ENCODE measurements at places on chromosomes 6 and 20. TPM values are rescaled to one million over a fixed set of nuclear protein-coding genes. Genes with fewer than 3 reads are reported as not detected.

GRCh38 chr6:42693725-42694323 is 28.6 kb downstream of the PRPH2 start:
- DNase-seq = no peak

- DNase-seq = no peak
Measured at GRCh38 chr20:34407962-34408474, 44.9 kb downstream of the ITCH start.

DNA sequence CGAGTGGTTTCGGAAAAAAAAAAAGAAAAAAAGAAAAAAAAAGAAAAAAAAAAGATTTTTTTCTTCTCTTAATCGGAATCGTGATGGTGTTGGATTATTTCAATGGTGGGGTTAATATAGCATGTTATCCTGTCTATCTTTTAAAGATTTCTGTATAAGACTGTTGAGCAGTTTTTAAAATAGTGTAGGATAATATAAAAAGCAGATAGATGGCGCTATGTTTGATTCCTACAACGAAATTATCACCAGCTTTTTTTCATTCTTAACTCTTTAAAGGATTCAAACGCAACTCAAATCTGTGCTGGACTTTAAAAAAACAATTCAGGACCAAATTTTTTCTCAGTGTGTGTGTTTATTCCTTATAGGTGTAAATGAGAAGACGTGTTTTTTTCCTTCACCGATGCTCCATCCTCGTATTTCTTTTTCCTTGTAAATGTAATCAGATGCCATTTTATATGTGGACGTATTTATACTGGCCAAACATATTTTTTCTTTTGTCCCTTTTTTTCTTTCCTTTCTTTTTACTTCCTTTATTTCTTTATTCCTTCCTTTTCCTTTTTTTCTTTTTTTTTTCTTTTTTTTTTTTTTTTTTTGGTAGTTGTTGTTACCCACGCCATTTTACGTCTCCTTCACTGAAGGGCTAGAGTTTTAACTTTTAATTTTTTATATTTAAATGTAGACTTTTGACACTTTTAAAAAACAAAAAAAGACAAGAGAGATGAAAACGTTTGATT is 3.6 kb downstream of the SOX4 start:
- DNase-seq = no peak

- no peak for DNase-seq
Measured at GRCh38 chr6:129262661-129263060, 379.7 kb downstream of the LAMA2 start.

GRCh38 chr20:44153636-44154043 is 33.3 kb downstream of the JPH2 start:
- DNase-seq = peak; percentile 70

DNA sequence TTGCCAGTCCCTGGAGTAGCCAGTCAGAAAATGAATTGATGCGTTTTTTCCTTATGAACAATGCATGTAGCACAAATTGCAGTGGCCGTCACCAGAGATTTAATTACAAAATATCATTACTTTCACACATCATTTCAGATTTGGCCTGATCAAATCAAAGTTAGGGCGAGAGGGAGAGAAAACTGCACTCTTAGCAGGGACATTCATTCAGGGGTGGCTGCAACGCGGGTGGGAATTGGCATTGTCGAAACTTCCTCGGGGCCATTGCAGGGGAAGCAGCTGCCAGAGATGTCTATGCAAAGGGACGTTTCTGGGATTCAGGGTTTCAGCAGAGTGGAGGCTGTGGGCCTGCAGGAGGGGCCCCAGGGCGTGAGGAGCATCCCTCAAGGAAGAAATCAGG is 76.5 kb upstream of the TOP1 start:
- no peak for DNase-seq

- DNase-seq = no peak
Measured at GRCh38 chr6:136769124-136769523, 23.2 kb downstream of the MAP3K5 start.

DNA sequence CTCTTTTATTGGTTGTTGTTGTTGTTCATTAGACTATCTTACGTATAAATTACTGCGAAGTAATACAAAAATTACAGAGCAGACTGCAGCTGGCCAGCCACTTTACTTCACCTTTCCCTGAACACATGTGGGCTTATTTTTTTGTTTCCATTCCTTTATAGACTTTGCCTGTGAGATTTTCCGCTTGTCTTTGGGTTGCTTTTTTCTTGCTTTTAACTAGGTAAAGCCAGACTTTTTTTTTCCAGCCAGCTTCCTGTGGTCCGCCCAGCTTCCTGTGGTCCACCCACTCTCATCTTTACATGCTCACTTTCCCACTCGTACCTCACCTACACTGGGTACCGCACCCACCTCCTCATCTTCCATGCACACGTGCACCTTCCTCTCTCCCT is 79.0 kb downstream of the IPCEF1 start:
- no peak for DNase-seq

DNA sequence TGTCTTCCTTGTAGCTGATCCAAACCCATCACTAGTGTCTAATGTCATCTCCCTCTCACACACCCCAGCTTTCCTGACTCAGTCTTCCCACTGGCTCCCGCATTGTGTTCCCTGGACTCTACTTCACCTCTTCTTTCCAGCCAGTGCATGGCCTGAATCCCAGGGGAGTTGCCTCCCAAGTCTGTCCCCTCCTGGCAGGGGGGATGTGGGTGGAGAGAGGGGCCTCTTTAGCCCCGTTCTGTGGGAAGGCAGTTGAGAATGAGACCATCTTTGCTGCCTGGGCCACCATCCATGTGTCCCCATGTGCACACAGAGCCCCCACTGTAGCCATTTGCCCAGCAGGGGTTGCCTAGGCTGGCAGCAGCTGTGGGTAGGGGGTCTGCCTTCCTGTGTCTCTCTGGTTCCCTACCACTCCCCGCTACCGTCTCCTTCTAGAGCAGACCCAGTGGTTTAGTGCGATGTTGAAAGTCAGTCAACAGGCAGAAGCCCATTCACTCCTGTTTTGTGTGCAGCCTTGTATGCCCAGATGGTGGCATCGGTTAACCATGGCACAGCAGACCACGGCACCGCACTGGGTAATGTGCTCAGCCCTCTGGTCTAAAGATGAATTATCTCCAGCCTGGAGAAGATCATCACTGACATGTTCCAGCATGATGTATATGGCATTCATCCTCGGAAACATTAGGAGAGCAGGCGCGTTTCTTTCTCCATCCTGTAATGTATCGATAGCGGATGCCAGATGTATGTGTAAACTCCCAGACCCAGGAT is 178.8 kb upstream of the SNX9 start:
- DNase-seq = no peak

GRCh38 chr20:38307371-38308046 is 3.6 kb downstream of the BPI start:
- DNase-seq = no peak

DNA sequence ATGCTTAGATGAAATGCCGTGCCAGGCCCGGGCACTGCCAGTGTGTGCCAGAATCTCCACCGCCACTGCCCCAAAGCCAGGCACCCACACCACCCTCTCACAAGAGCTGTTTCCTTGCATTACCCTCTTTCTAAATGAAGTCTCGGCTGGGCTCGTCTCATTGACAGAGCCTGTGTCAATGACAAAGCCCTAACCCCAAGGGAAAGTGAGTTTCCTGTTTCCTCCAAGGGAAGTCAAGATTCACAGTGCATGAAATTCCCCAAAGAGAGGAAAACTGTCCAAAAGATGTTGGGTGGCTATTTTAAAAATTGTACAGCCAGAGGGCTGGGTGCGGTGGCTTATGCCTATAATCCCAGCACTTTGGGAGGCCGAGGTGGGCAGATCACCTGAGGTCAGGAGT is 75.4 kb upstream of the AKAP12 start:
- no peak for DNase-seq

GRCh38 chr6:6998194-6998569 is 109.6 kb upstream of the RREB1 start:
- no peak for DNase-seq

DNA sequence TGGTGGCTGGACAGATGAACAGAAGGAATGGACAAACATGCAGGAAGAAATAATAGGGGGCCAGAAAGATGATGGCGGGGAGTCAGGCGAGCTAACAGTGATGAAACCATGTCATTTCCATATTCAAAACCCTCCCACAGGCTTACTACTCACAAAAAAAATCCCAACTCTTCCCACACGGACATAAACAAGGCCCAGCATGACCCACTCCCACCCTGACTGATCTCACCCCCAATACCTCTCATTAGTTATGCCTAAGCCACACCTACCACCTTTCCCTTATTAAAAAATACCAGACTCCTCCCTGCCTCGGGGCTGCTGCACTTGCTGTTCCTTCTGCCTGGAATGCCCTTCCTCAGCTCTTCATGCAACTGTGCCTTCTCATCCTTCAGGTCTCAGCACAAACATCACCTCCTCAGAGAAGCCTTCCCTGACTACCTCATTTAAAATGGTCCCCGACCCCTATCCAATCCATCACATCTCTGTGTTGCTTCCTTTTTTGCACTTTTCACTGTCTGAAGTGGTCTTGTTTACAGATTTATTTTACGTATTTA is 145.8 kb downstream of the PREX1 start:
- DNase-seq = no peak

GRCh38 chr20:63749597-63750508 is 10.3 kb downstream of the SLC2A4RG start:
- DNase-seq = no peak

GRCh38 chr6:144252259-144252658 is 32.9 kb upstream of the UTRN start:
- no peak for DNase-seq

DNA sequence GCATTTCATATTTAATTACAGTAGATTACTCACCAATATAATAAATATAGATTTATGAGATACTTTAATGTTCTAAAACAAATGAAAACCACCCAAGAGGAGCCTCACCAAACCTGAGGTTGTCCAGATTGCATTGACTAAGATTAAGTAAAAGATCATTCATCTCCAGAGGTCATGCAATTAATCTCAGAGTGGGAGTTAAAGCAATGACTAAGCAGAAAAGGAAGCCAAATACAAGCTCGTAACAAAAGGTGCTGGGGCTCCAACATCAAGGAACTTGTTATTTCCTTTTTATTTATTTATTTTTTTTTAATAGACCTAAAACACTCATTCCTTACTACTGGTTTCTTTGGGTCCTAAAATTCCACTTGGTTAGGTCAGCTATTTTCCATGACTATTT is 57.7 kb downstream of the RSPO3 start:
- no peak for DNase-seq

GRCh38 chr20:36808317-36809257 is 35.0 kb upstream of the DSN1 start:
- peak; percentile 67 for DNase-seq

- DNase-seq = no peak
Measured at GRCh38 chr20:44594730-44595129, 12.4 kb downstream of the PKIG start.

GRCh38 chr6:60643870-60644269 is 1642.2 kb downstream of the KHDRBS2 start:
- no peak for DNase-seq

DNA sequence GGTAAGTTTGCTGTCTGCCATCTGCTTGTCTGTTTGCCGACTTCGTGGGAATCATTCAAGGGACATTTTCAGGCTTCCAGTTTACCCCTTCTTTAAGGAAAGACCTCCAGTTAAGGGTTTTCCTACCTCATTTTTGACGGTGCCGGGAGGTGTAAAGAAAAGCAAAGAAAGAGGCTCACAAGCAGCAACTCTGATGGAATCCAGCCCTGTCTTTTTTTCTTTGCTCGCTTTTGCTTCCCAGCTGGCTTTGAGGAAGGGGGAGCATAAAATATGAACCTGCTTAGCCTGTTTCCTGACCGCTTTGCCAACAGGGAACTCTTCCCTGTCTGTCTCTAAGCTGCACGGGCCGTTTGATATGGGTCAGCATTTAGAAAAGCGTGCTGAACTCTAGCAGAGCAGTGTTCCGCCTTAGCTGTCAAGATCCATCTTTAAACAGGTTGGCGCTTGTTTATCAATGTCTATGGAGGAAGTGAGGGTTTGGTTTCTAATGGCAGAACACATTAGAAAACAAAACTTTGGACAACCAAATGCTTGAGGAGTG is 13.8 kb downstream of the SYTL3 start:
- DNase-seq = no peak

DNA sequence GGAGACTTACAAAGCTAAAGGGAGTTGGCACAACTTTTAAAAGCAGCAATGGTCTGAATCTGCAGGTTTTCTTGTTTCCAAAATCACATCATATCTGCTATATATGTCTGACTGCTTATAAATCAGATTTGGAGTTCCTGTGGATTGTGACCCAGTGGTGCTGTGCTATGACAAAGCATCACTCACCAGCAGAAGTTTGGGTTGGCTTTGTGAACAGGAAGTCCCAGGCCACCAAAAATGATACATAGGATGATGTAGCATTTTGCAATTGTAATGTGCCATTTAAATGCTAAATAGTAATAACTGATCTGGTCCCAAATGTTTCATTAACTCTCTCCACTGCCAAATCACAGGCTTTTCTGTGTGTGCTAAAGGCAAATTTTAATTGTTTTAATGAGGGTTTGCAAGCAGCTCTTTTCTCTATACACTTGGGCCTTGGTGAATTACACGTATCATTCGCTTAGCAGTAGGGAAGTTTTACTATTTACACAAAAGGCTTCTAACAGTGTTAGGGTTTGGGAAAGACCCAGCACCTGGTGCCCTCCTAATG is 60.8 kb downstream of the SYNDIG1 start:
- no peak for DNase-seq

DNA sequence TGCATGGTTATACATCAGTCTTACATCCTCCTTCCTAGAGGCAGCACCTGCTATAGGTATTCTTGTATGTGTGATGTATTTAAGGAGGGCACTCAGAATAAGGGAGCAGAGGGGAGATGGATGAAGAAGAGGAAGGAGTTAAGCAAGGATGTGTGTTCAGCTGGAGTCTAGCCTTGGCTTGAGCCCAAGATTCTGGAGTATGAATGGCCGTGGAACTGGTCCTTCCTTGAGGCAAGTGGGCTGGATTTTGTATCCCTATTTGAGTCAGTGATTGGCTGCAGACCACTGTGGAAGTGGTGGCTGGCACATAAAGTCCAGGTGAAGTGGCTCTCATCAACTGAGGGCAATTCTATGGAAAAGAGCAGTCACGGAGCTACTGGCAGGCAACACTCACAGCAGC is 112.0 kb upstream of the RNF24 start:
- no peak for DNase-seq

- DNase-seq = no peak
Measured at GRCh38 chr6:117169064-117169665, 96.2 kb upstream of the VGLL2 start.

The HRH3 gene
- total RNA-seq = not detected

The TMEM200A gene
- total RNA-seq = 1.2 TPM

The GHRH gene
- total RNA-seq = not detected

The MRS2 gene
- total RNA-seq = 25.3 TPM

The SRMS gene
- total RNA-seq = not detected

The PSORS1C1 gene
- not detected for total RNA-seq

The HLA-DQA2 gene
- total RNA-seq = 1.1 TPM

The STAU1 gene
- 39.3 TPM for total RNA-seq

The MAK gene
- total RNA-seq = 0.26 TPM

The VSX1 gene
- total RNA-seq = not detected

The FAM209A gene
- total RNA-seq = 5.6 TPM

Data from T-cell (primary cell).